CD4-positive, CD25-positive, alpha-beta regulatory T cell (primary cell): ENCODE measurements at places on chromosomes 1 and 21. TPM values are rescaled to one million over a fixed set of nuclear protein-coding genes. Genes with fewer than 3 reads are reported as not detected.

A3GALT2 gene
- not detected for polyA plus RNA-seq

DNA sequence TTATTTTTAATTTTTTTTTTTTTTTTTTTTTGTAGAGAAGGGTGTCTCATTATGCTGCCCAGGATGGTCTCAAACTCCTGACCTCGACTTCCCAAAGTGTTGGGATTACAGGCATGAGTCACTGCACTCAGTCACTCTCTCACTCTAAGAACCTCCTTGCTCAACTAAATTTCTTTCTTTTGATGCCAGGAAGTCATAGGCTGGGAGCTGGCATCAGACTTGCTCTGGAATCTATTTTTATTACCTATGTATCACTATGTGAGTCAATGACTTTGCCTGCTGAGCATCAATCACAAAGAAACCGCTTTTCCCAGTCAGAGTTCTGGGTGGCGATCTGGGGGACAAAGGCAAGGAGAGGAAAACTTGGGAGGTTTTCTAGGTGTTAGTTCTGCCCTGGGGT, 35.5 kb upstream of the PARP1 start:
- no peaks in the 10 kb centered on the region for H3K27me3 ChIP-seq
- H3K27ac ChIP-seq, result no peak overlapping the region
- DNase-seq, result no peak
- H3K4me3 ChIP-seq, result no peak overlapping the region
- H3K4me1 ChIP-seq, result peaks cover 25% of the 10 kb centered on the region
- H3K36me3 ChIP-seq, result no peaks in the 10 kb centered on the region

PPOX gene
- polyA plus RNA-seq, result 32.9 TPM

DNA sequence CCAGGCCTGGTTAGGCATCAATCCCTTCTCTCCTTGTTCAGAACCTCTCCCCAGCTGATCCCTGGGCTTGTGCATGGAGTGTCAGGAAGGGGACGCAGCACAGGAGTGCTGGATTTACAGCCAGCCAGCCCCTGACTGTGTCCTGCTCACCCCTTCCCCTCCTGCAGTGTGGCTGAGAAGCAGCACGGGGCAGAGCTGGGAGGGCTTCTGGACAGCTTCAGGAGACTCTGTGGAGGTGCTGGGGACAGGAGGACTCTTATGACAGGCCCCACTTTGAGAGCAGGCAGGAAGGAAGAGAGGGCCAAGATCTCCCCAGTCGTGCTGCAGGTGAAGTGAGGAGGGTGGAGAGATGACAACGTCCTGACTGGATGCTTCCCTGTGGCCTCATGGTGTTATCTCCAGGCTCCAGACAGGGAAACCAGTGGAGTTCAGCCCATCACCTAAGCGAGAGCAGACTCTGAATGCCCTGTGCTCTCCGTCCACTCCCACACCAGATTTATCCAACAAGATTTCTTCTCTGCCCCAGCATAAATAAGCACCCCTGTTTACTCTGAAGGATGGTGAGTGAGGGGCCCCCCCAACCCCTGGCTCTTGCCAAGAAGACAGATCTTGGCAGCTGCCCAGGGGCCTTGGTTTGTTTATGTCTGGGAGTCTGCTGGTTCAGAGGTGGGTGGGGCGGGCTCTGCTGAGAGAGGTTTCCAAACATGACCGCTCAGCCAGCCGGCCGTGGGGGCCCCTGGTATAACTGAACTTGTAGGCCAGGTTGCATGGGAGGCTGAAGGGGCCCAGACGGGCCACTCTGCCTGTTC, 21.3 kb downstream of the TMCC2 start:
- DNase-seq, result no peak
- H3K4me3 ChIP-seq, result no peak overlapping the region
- H3K36me3 ChIP-seq, result no peaks in the 10 kb centered on the region
- H3K27ac ChIP-seq, result no peak overlapping the region
- no peaks in the 10 kb centered on the region for H3K4me1 ChIP-seq

LRRC71 gene
- not detected for polyA plus RNA-seq

DNA sequence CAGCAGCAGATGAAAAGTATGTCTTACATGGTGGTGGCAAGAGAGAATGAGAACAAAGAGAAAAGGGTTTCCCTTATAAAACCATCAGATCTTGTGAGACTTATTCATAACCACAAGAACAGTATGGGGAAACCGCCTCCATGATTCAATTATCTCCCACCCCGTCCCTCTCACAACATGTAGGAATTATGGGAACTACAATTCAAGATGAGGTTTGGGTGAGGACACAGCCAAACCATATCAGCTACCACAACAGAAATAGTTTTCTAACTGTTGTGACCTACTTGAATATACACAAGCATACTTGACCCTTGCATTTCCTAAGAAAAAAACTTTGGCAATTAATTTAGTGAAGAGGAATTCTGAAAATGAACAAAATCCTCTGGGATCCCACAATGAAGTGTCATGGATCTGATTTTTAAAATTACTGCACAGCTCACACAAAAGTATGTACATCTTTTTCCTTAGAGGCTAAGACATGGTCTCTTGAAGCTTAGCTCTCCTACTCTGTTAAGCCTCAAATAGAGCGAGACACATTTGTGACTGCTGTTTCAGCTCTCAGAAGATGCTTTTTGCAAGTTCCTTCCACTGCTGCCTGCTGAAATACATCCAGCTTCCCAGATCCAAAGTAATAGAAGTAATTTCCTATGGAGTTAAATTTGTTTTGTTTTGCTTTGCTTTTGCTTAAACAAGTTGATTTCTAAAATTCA, 265.8 kb downstream of the DPYD start:
- no peak for DNase-seq
- no peaks in the 10 kb centered on the region for H3K4me1 ChIP-seq
- no peak overlapping the region for H3K27ac ChIP-seq
- H3K4me3 ChIP-seq, result no peak overlapping the region
- no peaks in the 10 kb centered on the region for H3K27me3 ChIP-seq
- H3K36me3 ChIP-seq, result peaks cover 4% of the 10 kb centered on the region

PYHIN1 gene
- 112 TPM for polyA plus RNA-seq

TTC4 gene
- polyA plus RNA-seq, result 24.2 TPM

MTARC2 gene
- polyA plus RNA-seq, result not detected

CAPN8 gene
- polyA plus RNA-seq, result 0.12 TPM

- no peaks in the 10 kb centered on the region for H3K4me1 ChIP-seq
- no peaks in the 10 kb centered on the region for H3K27me3 ChIP-seq
- no peak for DNase-seq
Measured at GRCh38 chr1:60888126-60888525, 194.2 kb upstream of the NFIA start.

GRCh38 chr1:13893409-13893821, 193.4 kb downstream of the PRDM2 start:
- H3K4me3 ChIP-seq, result no peak overlapping the region
- no peak for DNase-seq
- H3K27me3 ChIP-seq, result peaks cover 30% of the 10 kb centered on the region
- no peaks in the 10 kb centered on the region for H3K36me3 ChIP-seq

MRPL9 gene
- 167 TPM for polyA plus RNA-seq

DNA sequence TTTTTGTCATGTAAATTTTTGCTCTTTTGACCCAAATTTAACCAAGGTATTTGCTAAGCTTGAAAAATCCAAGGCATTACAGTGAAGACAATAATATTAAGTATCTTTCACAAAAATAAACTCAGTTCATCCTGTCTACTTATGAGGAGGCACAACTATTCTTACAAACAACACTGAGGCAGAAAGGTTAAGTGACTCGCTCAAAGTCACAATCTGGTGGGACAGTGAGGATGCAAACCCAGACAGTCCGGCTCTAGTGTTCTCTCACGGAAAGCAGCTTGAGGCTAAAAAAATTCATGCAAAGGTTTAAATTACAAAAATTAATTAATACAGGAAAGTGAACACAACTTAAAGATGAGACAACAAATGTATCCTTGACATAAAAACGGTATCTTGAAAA, 125.3 kb downstream of the SIPA1L2 start:
- H3K4me3 ChIP-seq, result no peak overlapping the region
- H3K27me3 ChIP-seq, result no peaks in the 10 kb centered on the region
- H3K4me1 ChIP-seq, result no peaks in the 10 kb centered on the region
- no peaks in the 10 kb centered on the region for H3K36me3 ChIP-seq
- H3K27ac ChIP-seq, result no peak overlapping the region

DNA sequence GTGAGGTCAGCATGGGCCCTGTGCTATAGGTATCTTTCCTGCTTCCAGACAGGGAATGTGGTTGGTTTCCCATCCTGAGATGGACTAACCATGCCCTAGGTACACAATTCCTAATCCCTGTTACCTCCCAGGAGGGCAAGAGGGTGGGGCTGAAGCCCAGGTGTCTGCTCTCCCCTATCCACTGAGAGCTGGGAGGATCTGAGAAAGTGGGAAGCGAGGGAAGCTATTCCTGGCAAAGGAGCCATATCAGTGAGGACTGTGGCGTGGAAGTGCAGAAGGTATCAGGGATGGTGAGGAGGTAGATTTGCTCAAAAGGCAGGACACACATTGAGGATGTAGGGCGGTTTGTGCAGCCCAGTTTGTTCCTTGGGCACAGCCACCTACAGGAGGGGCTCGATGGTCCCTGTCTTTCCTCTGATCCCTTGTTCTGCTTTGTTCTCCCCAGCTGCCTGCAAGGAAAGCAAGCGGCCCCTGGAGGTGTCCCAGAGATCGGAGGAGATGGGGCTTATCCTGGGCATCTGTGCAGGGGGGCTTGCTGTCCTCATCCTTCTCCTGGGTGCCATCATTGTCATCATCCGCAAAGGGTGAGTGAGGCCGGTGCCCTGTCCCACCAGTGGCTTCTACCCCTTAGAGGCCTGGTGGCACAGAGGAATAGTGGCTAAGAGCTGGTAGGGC, 48.1 kb downstream of the PTPRU start:
- no peak for DNase-seq
- H3K27me3 ChIP-seq, result no peaks in the 10 kb centered on the region
- H3K4me3 ChIP-seq, result no peak overlapping the region
- H3K36me3 ChIP-seq, result no peaks in the 10 kb centered on the region

SPRR2A gene
- not detected for polyA plus RNA-seq

GRCh38 chr1:17599954-17600300, 60.4 kb downstream of the ARHGEF10L start:
- H3K36me3 ChIP-seq, result no peaks in the 10 kb centered on the region
- DNase-seq, result no peak
- H3K4me3 ChIP-seq, result no peak overlapping the region
- no peaks in the 10 kb centered on the region for H3K4me1 ChIP-seq
- no peak overlapping the region for H3K27ac ChIP-seq

- peaks cover 3% of the 10 kb centered on the region for H3K4me1 ChIP-seq
- no peaks in the 10 kb centered on the region for H3K27me3 ChIP-seq
- no peak overlapping the region for H3K4me3 ChIP-seq
- no peak for DNase-seq
- H3K27ac ChIP-seq, result no peak overlapping the region
Measured at GRCh38 chr1:31548534-31548906, 27.8 kb upstream of the TINAGL1 start.

DNA sequence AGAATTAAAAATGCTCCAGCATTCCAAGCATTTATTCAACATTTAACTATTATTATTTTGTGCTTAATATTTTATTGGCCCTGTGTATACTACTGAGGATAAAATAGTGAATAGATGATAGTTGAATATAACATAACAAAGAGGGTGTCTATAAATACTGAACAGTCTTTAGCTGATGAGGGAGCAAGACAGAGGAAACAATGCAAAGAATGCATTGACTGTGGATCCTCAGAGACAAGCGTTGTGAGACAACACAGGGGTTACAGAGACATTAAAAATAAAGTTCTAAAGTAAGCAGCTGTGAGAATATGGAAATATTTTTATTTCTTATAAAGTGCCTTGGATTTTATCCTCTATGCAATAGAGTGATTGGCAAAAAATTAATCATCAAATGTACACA, 1133.1 kb downstream of the PLA2G4A start:
- no peak for DNase-seq
- no peaks in the 10 kb centered on the region for H3K36me3 ChIP-seq
- H3K27me3 ChIP-seq, result no peaks in the 10 kb centered on the region
- no peak overlapping the region for H3K27ac ChIP-seq
- H3K4me3 ChIP-seq, result no peak overlapping the region
- no peaks in the 10 kb centered on the region for H3K4me1 ChIP-seq

GRCh38 chr1:192807211-192808162, 1.4 kb upstream of the RGS2 start:
- peak overlapping the region; percentile 78 for H3K27ac ChIP-seq
- peaks cover 10% of the 10 kb centered on the region for H3K36me3 ChIP-seq
- H3K4me1 ChIP-seq, result peaks cover 30% of the 10 kb centered on the region
- no peak for DNase-seq
- peak overlapping the region; percentile 87 for H3K4me3 ChIP-seq
- no peaks in the 10 kb centered on the region for H3K27me3 ChIP-seq

DNA sequence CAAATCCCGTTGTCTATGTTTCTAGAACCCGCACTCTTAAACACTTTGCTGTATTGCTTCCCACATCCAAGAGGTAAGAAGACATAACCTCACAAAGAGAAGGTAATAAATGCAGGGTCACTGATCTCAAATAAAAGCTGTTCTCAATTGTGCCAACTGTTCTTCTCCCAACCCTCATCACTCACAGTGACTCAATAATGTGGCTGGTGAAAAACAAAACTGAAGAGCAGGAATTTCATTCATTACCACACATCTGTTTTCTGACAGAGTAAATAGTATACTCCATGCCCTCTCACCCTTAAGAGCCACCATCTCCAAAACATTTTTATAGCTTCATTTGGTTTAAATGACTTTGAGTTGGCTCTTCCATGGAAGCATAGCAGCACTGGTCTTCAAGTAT, 6.2 kb upstream of the ERICH3 start:
- H3K4me3 ChIP-seq, result no peak overlapping the region
- peaks cover 3% of the 10 kb centered on the region for H3K27me3 ChIP-seq
- no peaks in the 10 kb centered on the region for H3K4me1 ChIP-seq
- no peak overlapping the region for H3K27ac ChIP-seq

GRCh38 chr1:113830039-113830438, 17.8 kb upstream of the RSBN1 start:
- H3K4me3 ChIP-seq, result no peak overlapping the region
- no peaks in the 10 kb centered on the region for H3K27me3 ChIP-seq
- H3K27ac ChIP-seq, result no peak overlapping the region
- no peak for DNase-seq
- peaks cover 73% of the 10 kb centered on the region for H3K36me3 ChIP-seq

GRCh38 chr21:39197448-39198233, 14.4 kb upstream of the PSMG1 start:
- no peak overlapping the region for H3K27ac ChIP-seq
- DNase-seq, result no peak
- H3K27me3 ChIP-seq, result no peaks in the 10 kb centered on the region
- no peak overlapping the region for H3K4me3 ChIP-seq
- peaks cover 7% of the 10 kb centered on the region for H3K4me1 ChIP-seq
- H3K36me3 ChIP-seq, result peaks cover 74% of the 10 kb centered on the region

FCGR3A gene
- polyA plus RNA-seq, result 0.83 TPM

KCNE2 gene
- not detected for polyA plus RNA-seq

DNA sequence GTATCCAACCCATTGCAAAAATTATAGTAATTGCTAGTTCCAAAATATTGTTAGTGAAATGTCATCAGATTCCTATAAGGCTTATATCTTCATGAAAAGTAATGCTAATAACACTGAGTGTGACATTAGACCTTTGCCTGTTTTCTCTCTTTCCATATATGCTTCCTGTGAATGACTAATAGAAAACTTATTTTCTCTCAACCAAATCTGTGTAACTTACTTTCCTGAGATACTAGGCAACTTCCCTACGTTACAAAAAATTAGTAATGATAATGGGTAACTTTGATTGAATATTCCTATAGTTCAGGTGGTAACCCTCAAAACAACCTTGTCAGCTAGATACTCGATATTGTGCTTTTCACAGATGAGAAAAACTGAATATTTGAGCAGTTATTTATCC, 124.2 kb upstream of the HNRNPU start:
- no peak overlapping the region for H3K27ac ChIP-seq
- H3K4me1 ChIP-seq, result no peaks in the 10 kb centered on the region
- no peaks in the 10 kb centered on the region for H3K27me3 ChIP-seq
- H3K36me3 ChIP-seq, result no peaks in the 10 kb centered on the region

GRCh38 chr1:175499595-175500382, 243.6 kb downstream of the TNR start:
- H3K4me3 ChIP-seq, result no peak overlapping the region
- no peak for DNase-seq
- peaks cover 2% of the 10 kb centered on the region for H3K27me3 ChIP-seq
- H3K36me3 ChIP-seq, result no peaks in the 10 kb centered on the region
